ENCODE measurements at places on chromosomes 1 and 21.

DNA sequence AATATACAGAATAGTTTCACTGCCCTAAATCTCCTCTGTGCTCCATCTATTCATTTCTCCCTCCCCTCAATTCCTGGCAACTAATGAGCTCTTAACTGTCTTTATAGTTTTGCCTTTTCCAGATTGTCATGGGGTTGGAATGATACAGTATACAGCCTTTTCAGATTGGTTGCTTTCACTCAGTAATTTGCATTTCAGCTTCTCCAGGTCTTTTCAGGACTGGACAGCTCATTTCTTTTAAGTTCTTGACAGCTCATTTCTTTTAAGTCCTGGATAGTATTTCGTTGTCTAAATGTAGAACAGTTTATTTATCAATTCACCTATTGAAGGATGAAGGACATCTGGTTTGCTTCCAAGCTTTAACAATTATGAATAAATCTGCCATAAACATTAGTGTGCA is 22.6 kb downstream of the KRTAP21-3 start:
- DNase-seq, result no peak
- H3K4me1 ChIP-seq, result no peaks in the 10 kb centered on the region
- no peaks in the 10 kb centered on the region for H3K36me3 ChIP-seq
- no peak overlapping the region for H3K27ac ChIP-seq
- no peak overlapping the region for H3K4me3 ChIP-seq

DNA sequence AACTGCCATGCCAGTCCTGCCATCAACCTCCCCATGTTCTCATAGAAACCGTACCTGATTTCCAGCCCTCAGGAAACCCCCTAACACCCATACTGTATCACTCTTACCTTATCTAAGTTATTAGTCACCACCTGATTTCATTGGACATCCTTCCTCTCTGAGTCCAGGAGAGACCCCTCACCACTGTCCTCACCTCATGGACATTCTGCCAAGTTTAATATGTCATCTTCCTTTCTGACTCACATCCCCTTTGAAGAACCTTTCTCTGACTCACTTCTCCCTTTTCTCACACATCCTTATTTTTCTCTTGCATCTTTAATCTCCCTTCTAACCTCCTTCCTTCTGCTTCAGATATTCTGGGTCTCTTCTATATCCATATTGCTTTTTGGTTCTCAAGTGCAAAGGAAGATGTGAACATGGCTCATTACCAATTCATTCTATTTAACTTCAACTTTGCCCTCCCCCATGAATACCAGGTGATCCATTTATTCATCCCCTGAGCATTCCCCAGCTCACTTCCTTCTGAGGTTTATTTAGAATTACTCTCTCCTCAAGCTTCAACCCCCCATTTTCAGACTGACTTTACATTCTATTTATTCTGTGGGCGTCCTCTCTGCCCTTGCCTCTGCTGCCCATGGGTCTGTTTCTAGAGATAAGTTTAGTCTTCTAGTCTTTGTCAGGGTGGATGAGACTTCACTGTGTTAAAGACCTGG is 206.8 kb upstream of the ESRRG start:
- no peak for DNase-seq
- H3K27me3 ChIP-seq, result no peaks in the 10 kb centered on the region
- H3K4me1 ChIP-seq, result no peaks in the 10 kb centered on the region

- peak overlapping the region; percentile 86 for H3K27ac ChIP-seq
- H3K36me3 ChIP-seq, result peaks cover 28% of the 10 kb centered on the region
- peaks cover 24% of the 10 kb centered on the region for H3K4me1 ChIP-seq
- peak overlapping the region; percentile 72 for H3K4me3 ChIP-seq
- no peak for DNase-seq
- H3K27me3 ChIP-seq, result no peaks in the 10 kb centered on the region
Observed at GRCh38 chr1:37947364-37947763, 511 bp upstream of the INPP5B start.

DNA sequence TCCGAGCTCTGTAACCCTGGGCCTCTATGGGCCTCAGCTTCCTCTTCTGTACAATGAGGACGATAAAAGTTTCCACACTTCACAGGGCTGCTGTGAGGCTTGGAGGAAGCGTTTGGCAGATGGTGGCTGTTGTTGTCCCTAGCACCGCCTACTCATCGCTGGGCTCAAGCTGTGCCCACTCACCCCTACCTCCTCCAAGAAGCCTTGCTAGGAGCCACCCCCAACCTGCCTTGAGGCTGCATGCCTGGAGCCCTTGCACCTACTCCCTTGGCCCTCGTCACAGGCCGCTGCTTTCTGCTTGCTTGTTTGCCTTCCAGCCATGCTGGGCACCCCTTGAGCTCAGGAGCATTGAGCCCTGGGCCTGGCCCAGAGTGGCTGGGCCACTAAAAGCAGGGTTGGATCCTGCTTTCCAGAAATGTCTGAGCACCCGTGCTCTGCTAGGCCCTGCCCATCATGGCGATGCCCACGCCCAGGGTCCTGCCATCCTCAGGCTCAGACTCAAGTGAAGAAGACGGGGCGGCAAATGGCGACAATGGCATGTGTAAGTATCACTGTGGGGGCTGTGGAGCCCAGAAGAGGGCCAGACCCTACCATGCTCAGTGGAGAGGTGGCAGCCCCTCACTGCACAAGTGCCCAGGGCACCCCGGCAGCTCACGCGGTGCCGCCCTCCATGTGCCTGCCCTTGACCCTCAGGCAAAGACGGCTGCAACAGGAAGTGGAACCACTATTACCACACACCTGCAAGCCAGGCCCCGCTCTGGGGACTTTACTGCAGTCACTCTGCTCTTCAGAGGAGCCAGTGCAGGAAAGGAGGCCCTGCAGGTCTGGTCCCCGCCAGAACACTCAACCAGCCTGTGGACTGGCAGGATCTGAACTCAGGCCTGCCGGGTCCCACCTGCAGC is 9.5 kb downstream of the SH3BGRL3 start:
- DNase-seq, result peak; percentile 76
- H3K27me3 ChIP-seq, result no peaks in the 10 kb centered on the region
- no peaks in the 10 kb centered on the region for H3K36me3 ChIP-seq

DNA sequence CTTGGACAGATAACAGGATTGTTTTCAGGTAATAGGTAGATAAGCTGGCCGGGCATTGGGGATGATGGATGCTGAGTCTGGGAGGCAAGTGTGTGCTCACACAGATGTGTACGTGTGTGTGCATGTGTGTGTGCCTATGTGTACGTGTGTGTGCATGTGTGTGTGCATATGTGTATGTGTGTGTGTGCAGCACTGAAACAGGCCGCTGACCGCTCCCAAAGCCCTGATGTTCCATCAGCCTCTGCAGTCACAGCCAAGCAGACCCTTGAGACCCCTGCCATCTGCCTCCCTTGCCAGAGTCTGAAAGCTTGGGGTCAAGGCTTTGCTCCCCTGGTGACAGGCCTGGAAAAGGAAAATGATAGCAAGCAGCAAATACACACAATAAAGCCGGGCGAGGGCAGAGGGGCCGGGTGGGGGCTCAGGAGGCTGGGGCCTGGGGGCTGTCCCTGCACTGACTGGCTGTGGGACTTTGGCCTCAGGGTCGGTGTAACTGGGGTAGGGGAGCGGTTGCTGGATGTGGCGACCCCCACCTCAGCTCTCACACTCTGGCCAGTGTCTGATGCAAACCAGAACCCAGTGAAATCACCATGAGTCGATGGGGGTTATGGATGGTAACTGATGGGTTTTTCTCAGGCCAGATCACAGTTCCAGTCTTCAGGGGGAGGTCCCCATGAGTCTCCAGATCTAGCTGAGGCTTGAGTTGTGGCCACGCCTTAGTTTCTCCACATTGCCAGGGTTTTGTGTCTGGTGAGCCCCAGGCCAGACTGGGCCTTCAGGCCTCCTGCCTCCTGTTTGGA is 9.2 kb upstream of the TNFRSF8 start:
- H3K36me3 ChIP-seq, result no peaks in the 10 kb centered on the region
- no peaks in the 10 kb centered on the region for H3K4me1 ChIP-seq
- H3K27me3 ChIP-seq, result no peaks in the 10 kb centered on the region
- no peak overlapping the region for H3K27ac ChIP-seq

- no peak overlapping the region for H3K4me3 ChIP-seq
- no peaks in the 10 kb centered on the region for H3K4me1 ChIP-seq
- H3K27me3 ChIP-seq, result no peaks in the 10 kb centered on the region
- H3K27ac ChIP-seq, result no peak overlapping the region
- DNase-seq, result no peak
- H3K36me3 ChIP-seq, result no peaks in the 10 kb centered on the region
Observed at GRCh38 chr1:79376106-79376505, 369.6 kb upstream of the ADGRL4 start.

GRCh38 chr1:230130172-230130944 is 63.3 kb downstream of the GALNT2 start:
- H3K36me3 ChIP-seq, result no peaks in the 10 kb centered on the region
- no peak for DNase-seq
- H3K4me3 ChIP-seq, result no peak overlapping the region
- peaks cover 25% of the 10 kb centered on the region for H3K4me1 ChIP-seq

GRCh38 chr21:15224346-15225086 is 159.7 kb upstream of the NRIP1 start:
- H3K36me3 ChIP-seq, result no peaks in the 10 kb centered on the region
- H3K4me1 ChIP-seq, result peaks cover 8% of the 10 kb centered on the region
- no peaks in the 10 kb centered on the region for H3K27me3 ChIP-seq
- DNase-seq, result no peak
- no peak overlapping the region for H3K27ac ChIP-seq

GRCh38 chr1:89548122-89548857 is 23.7 kb downstream of the LRRC8B start:
- no peaks in the 10 kb centered on the region for H3K36me3 ChIP-seq
- H3K27me3 ChIP-seq, result no peaks in the 10 kb centered on the region

GRCh38 chr1:101463195-101463594 is 226.4 kb downstream of the S1PR1 start:
- H3K36me3 ChIP-seq, result no peaks in the 10 kb centered on the region
- H3K4me1 ChIP-seq, result no peaks in the 10 kb centered on the region
- H3K27ac ChIP-seq, result no peak overlapping the region
- DNase-seq, result no peak
- no peak overlapping the region for H3K4me3 ChIP-seq

GRCh38 chr1:174818951-174819350 is 180.8 kb upstream of the CACYBP start:
- H3K36me3 ChIP-seq, result no peaks in the 10 kb centered on the region
- no peak overlapping the region for H3K27ac ChIP-seq
- DNase-seq, result no peak

DNA sequence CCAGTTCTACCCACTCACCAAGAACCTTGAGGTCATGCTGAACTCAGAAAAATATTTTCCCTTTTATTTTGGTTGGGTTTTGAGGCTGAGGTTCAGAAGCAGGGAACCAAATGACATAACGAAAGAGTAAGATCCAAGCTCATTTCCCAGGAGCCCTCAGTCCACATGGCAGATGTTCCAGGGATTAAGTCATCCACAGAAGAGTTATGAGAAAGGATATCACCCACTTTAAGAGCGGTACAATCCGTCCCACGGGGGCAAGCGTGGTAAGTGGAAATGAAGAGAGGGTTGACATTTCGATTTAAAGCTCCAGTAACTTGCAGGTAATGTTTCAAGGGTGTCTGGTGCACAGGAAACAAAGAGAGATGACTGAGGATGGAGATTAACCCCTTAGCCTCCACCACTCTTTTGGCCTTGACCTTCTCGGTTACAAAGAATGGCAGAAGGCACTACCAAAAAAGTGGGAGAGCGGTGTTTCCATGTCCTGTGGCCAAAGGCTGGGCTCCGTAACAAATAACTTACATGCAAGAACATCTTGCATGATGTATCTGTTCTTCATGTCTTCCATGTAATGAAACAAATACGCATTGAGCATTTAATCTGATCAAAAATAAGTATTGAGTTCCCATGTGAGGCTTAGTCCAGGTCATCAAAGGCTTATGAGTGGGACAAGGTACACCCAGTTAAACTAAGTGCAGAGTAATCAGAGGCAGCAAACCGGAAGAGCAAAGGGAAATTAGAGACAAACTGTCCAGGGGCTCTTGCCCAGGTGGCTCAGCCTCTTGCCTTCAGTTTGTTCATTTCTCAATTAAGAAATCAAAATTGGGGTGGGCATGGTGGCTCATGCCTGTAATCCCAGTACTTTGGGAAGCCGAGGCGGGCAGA is 241.4 kb downstream of the TOMM20 start:
- H3K36me3 ChIP-seq, result no peaks in the 10 kb centered on the region
- no peak overlapping the region for H3K4me3 ChIP-seq
- H3K27me3 ChIP-seq, result no peaks in the 10 kb centered on the region
- DNase-seq, result no peak
- no peak overlapping the region for H3K27ac ChIP-seq
- H3K4me1 ChIP-seq, result no peaks in the 10 kb centered on the region

DNA sequence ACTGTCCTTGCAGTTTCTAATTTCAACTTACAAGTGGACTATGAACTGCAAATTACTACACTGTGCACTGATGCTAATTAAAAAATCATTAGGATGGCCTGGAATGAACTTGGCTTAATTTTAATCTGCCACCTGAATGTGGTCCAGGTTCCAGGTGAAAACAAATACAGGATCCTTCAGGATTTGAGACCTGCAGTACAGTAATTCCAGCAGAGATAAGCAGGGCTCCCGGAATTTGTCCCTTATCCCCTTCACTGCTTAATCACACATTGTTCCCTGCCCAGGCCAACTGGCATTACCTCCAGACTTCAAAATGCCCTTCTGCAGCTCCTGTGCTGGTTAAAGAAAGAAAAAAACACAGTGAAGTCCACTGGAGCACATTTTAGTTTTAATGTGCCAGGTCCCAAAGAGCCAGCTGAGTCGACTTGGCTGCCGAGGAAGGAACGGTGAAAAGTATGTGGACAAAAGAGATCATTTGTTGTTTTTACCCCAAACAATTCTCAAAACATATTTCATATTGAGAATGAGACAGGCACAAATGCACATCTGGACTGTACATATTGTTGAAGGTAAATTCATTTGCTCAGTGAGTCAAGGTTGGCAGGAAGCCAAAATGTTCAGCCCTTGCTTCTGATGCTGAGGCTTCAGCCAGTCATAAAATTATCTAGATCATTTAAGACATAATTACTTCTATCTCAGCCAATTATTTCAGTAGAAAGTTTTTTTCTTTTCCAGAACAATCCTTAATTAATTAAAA is 28.3 kb downstream of the DEGS1 start:
- no peak overlapping the region for H3K27ac ChIP-seq
- no peak for DNase-seq
- H3K27me3 ChIP-seq, result no peaks in the 10 kb centered on the region
- H3K36me3 ChIP-seq, result no peaks in the 10 kb centered on the region
- H3K4me1 ChIP-seq, result no peaks in the 10 kb centered on the region

DNA sequence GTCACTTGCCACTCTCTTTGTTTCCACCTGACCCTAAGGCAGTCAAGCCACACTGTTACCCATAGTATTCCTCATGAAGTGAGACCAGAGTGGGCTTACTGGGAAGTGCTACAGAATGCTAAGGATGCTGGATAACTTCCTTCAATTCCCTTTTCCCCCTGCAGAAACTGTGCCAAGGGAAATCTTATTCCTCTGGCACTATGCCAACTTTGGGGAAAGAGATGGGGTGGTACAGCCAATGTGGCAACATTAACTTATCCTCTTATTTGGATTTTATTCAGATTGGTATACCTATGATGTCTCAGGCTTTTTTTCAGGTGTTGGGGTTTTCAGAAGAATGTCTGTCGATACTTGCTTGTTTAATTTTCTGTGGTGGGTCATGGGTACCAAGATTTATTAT is 599.4 kb upstream of the PBX1 start:
- DNase-seq, result no peak
- H3K36me3 ChIP-seq, result no peaks in the 10 kb centered on the region
- no peaks in the 10 kb centered on the region for H3K4me1 ChIP-seq
- no peak overlapping the region for H3K4me3 ChIP-seq
- no peak overlapping the region for H3K27ac ChIP-seq
- no peaks in the 10 kb centered on the region for H3K27me3 ChIP-seq

- H3K4me3 ChIP-seq, result no peak overlapping the region
- no peak overlapping the region for H3K27ac ChIP-seq
- H3K4me1 ChIP-seq, result no peaks in the 10 kb centered on the region
- no peaks in the 10 kb centered on the region for H3K27me3 ChIP-seq
- no peak for DNase-seq
Observed at GRCh38 chr1:56336982-56337381, 242.4 kb downstream of the PLPP3 start.
